ENCODE measurements at places on chromosomes 3 and 15. TPM values are rescaled to one million over a fixed set of nuclear protein-coding genes. Genes with fewer than 3 reads are reported as not detected.

Gene HTR3E
- total RNA-seq, result not detected

Gene SNTN
- total RNA-seq, result not detected

Gene C2CD4B
- total RNA-seq, result 0.61 TPM

Gene ISLR
- total RNA-seq, result 50.5 TPM

Gene CHAC1
- 2.3 TPM for total RNA-seq

Gene SEMA7A
- 1.3 TPM for total RNA-seq

Gene KLHL40
- not detected for total RNA-seq

Gene PRTG
- total RNA-seq, result 4.3 TPM

Gene SPTSSB
- total RNA-seq, result 0.14 TPM

Gene ZNF80
- not detected for total RNA-seq

Gene TLR9
- total RNA-seq, result not detected

Gene LRRC2
- 1.1 TPM for total RNA-seq

Gene CHRFAM7A
- 2.6 TPM for total RNA-seq

Gene AHSG
- 1.4 TPM for total RNA-seq

Gene CCR8
- total RNA-seq, result not detected

Gene DNAH12
- total RNA-seq, result 1.8 TPM

Gene KIF9
- total RNA-seq, result 7.9 TPM

DNA sequence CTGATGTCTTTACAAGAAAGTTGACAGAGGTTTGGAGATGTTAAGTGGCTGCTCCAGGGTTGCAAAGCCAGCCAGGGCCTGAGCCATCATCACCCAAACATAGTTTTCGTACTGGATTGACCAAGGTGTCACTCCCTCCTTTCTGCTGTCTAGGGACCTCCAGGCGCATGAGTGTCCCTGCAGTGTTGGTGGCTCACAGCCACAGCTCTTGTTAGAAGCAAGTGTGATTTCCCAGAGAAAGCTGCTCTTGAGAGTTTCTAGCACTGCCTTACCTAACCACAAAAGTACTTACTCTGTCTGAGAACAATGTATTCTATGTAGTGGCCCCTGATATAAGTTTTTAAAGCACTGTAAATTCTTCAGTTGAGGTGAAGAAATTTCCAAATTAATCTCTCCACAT is 144.1 kb downstream of the SOX2 start:
- no peak for DNase-seq

- DNase-seq, result no peak
These were observed 107.1 kb downstream of the OXSM start for GRCh38 chr3:25897019-25897418.

DNA sequence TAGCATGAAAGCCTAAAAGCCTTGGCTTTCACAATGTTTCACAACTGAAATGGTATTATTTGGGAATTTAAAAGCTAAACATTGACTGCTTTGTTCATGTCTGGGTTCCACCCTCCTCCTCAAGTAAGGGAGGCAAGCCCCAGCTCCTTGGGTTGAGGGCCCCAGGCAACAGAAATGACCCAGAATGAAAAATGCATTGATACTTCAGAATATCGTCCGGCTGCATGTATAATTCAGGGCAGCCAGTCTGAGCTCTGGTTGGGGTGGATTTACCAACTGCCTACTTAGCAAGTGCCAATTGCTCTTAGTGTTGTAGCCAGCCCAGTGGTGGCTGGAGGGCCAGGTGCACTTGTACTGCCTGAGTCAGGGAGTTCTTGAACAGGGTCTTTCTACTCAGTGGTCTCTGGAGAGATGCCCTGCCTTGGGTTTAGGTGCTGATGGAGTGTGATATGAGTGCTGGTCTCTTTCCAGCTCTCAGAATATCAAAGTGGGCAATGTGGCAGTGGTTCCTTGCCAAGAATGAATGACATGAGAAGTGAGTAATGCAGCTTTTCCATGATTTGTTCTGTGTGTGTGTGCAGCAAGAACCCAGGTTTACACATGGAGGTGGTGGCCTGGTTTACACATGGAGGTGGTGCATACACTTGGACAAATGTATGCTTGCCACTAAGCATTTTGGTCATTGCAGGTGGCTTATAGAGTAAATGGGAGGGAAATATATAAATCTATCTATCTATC is 40.9 kb upstream of the ADAMTSL3 start:
- DNase-seq, result no peak

GRCh38 chr3:48966876-48967361 is 23.1 kb upstream of the P4HTM start:
- peak; percentile 52 for DNase-seq

GRCh38 chr3:14863333-14864100 is 44.8 kb downstream of the FGD5 start:
- no peak for DNase-seq

- DNase-seq, result no peak
These were observed at the start of gene ITIH3 for GRCh38 chr3:52794612-52795099. Gene ITIH3 (plus strand): TSS chr3:52794796. CDS start chr3:52794804, 8 bp downstream.

DNA sequence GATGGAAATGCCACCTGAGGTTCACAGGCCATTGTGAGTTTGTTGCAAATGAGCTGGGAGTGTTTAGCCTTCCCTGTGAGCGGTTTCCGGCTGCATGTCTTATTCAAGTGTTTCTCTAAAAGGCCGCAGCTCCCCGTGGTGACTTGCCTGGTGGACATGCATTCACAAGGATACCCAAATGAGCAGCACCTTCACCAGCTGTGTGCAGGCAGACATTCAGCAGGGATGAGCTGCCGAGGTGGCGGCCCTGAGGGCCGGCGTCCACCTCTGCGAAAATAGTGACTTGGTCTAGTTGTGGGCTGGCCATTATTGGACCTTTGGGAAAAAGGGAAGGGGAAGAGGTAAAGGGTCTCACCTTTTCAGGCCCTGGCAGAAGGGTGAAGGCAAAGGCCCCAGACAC is 23.4 kb downstream of the SPSB4 start:
- no peak for DNase-seq

- DNase-seq, result no peak
These were observed 158.1 kb downstream of the APBA2 start for GRCh38 chr15:29043736-29044502.

DNA sequence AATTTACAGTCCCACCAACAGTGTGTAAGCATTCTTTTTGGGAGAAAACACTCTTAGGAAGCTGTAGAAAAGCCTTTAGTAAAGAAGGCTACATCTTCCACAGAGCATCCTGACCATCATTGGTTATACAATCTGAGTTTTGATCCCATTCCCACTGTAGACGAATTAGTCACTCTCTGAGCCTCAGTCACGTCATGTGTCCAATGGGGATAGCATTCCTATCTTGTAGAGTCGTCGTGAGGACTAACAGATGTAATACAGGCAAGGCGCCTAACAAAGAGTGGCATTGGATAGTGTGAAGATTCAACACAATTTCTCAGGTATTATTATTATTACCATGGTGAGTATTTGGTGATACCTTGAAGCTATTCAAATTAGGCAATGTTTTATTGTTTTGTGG is 44.0 kb upstream of the ALDH1A3 start:
- DNase-seq, result no peak

GRCh38 chr15:29944925-29945324 is 122.7 kb upstream of the TJP1 start:
- no peak for DNase-seq

- DNase-seq, result no peak
These were observed 33.0 kb downstream of the SLC12A6 start for GRCh38 chr15:34304613-34305012.

DNA sequence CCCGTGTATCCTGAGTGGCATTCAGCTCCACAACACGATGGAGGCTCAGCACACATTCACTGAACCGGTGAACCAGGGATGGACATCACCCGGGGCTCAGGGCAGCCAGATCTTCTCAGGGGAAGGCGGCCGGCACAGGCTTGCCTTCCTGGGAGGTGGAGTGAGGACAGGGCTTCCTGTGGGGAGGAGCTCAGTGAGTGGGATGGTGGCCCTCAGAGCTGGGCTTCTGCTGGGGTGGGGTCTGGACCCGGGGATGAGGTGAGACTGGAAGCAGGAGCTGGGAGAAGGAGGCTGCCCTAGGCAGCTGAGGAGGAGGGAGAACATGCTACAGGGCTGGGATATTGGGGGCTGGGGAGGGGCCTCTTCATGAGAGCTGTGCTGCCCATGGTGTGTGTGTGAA is 58.5 kb upstream of the PRR23E start:
- DNase-seq, result no peak

GRCh38 chr3:45191424-45191823 is 34.7 kb downstream of the TMEM158 start:
- DNase-seq, result no peak

DNA sequence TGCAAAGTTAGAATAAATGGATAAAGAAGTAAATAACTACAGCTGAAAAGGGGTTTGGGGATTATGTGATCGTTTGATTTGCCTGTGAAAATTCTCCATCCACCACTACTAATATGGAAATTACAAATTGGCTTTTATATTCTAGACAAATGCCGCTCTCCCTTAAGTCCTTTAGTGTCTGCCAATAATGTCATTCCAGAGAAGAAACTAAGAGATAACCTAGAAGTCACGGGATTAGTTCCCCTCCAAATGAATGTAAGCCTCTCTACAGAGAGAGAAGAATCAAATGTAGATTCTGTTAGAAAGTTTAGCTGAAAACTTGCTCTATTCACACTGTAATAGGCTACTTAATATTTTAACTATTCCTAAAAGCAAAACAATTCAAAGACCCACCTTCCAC is 92.0 kb downstream of the ALDH1A2 start:
- no peak for DNase-seq

GRCh38 chr3:41111011-41111410 is 88.3 kb upstream of the CTNNB1 start:
- DNase-seq, result no peak

DNA sequence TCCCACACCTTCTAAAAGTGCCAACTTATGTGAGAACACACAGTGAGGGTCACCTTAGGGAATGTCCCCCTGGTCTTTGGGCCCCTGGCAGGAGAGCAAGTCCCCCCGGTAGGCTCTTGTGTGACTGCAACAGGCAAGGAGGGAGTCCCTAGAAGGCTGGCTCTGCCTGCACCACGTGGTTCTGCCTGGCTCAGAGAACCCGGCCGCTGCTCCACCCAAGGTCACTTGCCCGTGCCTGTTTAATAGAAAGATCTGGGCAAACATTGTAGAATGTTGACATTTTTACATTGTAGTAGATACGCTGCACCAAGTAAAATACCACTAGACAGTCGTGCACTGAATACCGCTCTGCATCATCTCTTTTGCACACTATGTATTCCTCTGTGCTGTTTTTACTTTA is 21.9 kb downstream of the GABRA5 start:
- DNase-seq, result no peak

DNA sequence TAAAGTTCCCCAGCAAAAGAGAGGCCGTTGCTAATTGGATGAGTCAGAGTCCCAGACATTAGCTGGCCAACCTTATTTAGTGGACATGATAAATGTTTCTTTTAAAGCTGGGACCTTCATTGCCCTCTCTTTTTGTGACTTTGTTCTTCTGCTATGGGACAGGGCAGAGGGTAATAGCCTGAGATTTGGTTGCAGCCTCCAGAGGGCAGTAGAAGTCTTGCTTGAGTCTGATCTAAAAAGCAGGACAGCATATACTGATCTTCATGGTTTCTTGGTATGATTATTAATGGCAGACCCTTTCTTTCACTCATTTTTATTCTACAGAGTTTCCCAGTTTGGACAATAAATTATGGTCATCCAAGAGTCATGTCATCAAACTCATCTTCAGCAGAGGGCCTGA is 25.1 kb upstream of the ZKSCAN7 start:
- DNase-seq, result no peak

DNA sequence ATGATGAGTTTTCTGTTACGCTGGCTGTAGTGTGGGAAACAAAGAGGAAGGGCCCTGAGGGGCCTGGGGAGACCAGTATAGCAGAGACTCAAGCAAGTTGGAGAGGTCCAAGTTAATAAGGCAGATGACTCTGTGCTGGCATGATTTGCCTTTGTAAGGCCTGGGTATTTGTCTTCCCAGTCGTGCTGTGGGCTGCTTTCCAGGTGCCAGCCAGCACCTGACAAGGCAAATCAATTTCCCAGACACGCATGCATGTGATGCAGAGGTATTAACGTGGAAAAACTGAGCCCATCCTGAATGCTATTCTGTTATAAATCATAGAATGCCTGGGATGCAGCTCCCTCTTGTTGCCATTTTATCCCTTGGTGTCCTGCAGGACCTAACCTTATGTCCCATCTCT is 175.6 kb downstream of the MFSD1 start:
- DNase-seq, result no peak

- no peak for DNase-seq
These were observed 2.0 kb upstream of the HRH1 start for GRCh38 chr3:11152301-11152700.

GRCh38 chr3:141021261-141021660 is 29.9 kb upstream of the SPSB4 start:
- DNase-seq, result no peak

DNA sequence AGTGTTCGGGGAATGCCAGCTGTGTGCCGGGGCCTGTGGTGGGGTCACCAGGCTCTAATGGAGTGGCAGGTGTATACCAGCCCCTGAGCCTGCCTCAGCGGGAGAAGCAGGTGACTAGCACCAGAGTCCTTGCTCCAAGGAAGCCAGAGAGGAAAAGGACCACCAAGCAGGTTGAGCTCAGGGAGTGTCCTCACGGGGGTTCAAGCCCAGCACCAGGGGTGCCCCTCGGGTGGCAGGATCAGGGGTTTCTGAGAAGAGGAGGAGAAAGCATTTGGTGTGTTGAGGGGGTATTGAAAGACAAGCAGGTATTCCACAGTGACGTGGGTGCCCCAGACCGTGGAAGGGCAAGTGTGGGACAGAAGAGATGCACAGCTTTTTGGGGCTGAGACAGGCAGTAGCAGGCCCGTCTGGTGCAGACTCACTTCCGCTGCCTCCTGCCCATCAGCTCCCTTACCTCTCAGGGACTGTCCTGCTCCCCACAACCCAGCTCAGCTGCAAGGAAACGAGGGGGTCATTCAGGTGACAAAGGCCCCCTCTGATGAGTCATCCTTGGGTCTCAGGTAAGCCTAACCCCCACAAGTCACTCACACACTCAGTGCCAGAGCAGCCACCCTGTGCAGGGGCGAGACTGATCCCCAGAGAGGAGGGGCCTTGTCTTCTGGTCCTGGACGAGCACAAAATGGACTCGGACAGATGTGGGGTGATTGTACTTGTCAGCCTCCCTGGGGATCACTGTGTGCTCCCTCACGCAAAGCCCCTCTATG is 21.4 kb upstream of the POC1A start:
- no peak for DNase-seq

- no peak for DNase-seq
These were observed 151.7 kb downstream of the MEGF11 start for GRCh38 chr15:66101715-66102395.

DNA sequence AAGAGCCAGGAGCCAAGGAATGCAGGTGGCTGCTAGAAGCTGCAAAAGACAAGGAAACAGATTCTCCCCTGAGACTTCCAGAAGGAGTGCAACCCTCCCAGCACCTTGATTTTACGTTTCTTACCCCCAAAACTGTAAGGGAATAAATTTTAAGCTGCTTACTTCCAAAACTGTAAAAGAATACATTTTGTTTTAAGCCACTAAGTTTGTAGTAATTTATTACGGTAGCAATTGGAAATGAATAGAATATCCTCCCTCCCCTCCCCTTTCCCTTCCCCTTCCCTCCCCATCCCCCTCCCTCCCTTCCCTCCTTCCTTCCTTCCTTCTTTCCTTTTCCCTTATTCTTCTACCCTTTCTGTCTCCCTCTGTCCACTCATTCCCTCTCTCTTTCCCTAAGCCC is 203.7 kb upstream of the CFAP20DC start:
- no peak for DNase-seq

All from adrenal gland (tissue), 19 donors.